Glutamatergic neuron (in vitro differentiated cells): ENCODE measurements at places on chromosomes 13 and 19. TPM values are rescaled to one million over a fixed set of nuclear protein-coding genes. Genes with fewer than 3 reads are reported as not detected.

Gene MTMR6
- 95.3 TPM for total RNA-seq

Gene ODAD3
- 2.6 TPM for total RNA-seq

Gene KIR2DL3
- total RNA-seq = not detected

Gene NR1H2
- 28.3 TPM for total RNA-seq

Gene EEF2
- 2,255 TPM for total RNA-seq

Gene CEACAM4
- total RNA-seq = not detected

Gene TPTE2
- total RNA-seq = not detected

Gene CDC34
- 136 TPM for total RNA-seq

- DNase-seq = no peak
These were observed 50.0 kb upstream of the GPR183 start for GRCh38 chr13:99357131-99357596.

- no peak for DNase-seq
These were observed 927 bp upstream of the TSHZ3 start for GRCh38 chr19:31350033-31350692.

- no peak for DNase-seq
These were observed 331.0 kb downstream of the DNAJC15 start for GRCh38 chr13:43354153-43354945.

GRCh38 chr13:60467098-60467497, 70.1 kb downstream of the TDRD3 start:
- no peak for DNase-seq

DNA sequence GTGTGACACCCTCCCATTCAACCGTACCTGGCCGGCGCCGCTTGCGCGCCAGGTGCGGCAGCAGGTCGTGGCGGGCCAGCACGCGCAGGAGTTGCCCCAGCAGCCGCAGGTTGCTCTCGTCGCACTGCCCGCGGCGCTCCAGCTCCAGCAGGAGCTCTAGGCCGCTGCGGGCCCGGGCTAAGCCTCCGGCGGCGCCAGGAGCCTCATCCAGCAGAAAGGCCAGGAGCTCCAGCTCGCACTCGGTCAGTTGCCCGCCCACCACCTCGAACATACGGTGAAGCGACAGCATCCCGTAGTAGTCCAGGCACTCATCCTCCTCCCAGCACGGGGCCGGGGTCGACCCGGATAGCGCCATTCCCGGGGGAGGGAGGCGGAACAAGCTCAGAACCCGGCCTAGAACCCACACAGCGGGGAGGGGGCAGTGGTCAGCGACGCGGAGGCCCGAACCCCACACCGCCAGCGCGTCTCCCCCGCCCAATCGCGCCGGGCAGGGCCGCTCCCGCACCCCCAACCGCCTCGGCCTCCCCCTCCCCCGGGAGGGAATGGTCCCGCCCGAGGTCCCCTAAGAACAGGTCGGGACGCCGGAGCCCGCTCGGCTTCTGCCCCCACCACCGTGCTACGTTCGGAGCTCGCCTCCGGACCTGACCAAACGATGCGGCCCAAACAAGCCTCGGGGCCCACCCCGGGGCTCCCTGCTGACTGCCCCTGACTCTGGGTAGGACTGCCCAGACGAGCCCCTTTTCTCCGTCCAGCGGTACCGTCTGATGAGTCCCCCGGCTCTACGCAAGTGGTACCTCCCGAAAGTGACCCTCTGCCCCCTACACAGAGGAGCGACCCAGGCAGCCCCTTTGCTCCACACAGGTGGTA, 591 bp downstream of the DEDD2 start:
- DNase-seq = peak; percentile 58

- no peak for DNase-seq
These were observed 27.7 kb downstream of the SBNO2 start for GRCh38 chr19:1146412-1146699.

- no peak for DNase-seq
These were observed 2009.5 kb upstream of the PCDH20 start for GRCh38 chr13:63425131-63425530.

DNA sequence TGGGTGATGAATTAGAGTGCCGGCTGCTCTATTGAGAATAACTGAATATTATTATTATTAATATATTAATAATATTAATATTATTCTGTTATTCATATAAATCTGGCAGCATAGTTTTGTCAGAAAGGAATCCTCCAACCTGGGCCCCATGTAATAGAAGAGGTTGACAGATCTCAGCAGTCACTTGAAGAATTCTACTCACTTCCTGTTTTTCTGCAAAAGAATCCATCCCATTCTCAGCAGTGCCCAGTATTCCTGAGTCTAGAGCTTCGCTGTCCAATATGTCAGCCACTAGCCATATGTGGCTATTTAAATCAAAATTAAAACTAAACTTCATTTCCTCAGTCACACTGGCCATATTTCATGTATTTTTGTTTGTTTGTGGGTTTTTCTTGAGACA, 72.4 kb upstream of the USPL1 start:
- no peak for DNase-seq

GRCh38 chr19:1650650-1651567, 1.5 kb downstream of the TCF3 start:
- peak; percentile 57 for DNase-seq

DNA sequence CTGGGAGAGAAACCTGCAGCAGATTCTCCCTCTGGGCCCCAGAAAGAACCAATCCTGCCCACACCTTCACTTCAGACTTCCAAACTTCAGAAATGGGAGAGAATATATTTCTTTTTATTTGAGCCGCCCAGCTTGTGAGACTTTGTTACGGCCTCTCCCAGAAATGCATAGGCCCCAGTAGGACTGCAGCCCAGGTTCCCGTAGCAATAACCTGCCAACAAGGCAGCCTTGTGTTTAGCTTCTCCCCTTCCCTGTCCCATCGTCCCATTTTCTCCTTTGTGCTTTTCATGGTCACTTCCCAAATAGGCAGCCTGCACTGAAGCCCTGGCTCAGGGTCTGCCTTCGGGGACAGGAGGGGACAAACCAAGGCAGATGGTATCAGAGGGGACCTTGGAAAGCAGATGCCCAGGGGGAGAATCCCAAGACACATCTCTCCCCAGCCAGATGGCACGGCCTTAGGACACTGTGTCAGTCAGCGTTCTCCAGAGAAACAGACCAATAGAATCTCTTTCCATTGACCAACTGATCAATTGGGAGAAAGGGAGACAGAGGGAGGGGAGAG, 3.7 kb upstream of the ARHGEF7 start:
- peak; percentile 73 for DNase-seq

DNA sequence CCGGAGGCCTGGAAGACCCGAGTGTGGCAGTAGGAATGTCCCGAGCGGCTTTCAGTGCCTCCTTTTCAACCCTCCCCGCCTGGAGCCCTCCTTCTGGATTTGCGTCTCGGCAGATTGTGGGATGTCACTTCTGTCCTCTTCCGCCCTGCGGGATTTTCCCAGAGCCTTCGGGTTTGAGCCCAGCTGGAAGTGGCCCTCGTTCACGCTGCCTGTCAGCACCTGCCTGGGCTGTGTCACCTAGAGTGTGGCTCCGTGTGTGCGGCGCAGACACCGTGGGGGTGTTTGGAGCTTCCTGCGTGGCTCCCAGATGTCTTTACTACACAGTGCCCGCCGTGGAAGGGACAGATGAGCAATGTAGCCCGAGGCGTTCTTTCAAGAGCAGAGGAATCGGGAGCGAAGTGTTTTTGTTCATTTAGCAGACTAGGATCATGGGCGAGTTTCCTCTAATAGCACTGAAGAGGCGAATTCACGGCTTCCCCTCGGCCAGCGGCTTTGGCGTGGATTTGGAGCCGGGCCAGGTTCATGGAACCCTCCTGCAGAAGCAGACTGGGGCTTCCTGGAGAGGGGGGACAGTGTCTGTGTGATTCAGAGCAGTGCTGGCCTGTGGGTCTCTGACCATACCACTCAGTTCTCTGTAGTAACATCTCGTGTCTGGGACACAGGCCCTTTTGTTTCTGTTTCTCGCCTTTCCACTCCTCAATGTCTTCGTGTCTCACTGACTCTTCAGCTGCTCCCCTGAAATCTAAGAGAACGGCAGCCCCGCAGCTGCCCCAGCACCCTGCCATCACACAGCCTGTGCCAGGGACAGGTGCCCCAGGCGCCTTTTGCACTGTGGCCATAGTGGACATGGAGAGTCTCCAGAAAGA, 68.0 kb downstream of the KDM4B start:
- peak; percentile 58 for DNase-seq
